ENCODE measurements at places on chromosomes 2 and 18.

GRCh38 chr2:197707316-197708213 lies 2.4 kb downstream of the MARS2 start:
- peak; percentile 20 for DNase-seq

DNA sequence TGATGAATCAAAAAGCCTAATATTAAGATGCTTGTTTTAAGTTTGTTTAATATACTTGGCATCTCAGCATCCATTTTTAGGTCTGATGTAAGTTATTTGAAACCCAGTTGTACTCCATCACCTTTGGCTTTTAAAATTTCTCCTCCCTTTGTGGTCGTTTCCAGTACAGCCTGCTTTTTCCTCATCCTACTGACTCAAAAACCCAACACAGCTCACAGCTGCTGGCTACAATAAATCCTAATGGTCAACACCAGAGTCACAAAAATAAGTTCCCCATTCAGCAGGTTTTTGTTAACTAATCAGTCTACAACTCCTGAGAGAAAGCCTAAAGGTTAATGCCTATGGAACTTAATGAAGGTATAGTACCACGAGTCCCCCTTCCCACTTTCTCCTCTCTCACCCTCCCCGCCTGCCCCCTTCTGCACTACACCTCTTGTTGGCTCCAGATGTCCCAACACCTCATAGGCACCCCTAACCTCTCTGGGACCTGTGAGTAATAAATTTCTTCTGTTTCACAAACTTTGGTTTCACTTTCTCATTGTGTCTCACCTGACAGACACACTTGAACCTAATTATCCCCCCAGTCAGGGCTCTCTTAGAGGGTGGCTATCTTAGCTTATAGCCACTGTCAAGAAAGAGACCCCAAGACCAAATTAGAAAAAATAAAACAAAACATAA lies 148.6 kb downstream of the GALNT1 start:
- DNase-seq: no peak

DNA sequence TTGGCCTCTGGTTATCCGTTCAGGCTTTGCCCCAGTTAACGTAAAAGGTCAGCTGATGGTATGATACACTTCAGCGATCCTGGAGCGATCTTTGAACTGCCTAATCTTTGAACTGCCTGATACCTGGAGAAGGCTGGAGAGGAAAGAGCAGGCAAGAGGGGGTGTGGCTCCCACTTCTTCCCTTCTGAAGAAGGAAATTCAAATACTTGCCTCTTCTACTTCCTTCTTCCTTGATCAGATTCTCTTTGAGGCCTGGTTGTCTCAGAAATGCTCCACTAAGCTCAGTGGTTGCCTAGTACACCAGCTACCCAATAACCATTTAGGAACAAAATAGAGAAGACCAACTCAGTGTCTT lies 619 bp downstream of the GALM start:
- no peak for DNase-seq

DNA sequence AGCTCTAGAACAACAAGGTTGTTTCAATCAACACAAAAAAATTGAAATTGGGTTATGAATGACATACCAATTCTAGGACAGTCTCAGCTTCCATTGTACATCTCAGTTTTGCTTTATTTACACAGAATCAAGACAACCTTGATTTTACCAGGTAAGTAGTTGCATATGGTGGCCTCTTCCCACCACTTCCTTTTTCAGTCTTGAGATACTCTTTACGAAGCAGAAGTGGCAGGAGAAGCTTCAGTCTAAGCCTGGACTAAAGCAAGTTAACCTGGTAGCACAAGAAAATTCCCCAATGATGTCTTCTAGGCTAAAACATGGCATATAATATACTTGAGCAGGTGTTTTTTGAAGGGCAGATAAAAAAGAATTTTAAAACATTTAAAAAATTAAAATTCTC lies 10.7 kb upstream of the FAM136A start:
- no peak for DNase-seq

- DNase-seq: no peak
Measured at GRCh38 chr2:46696966-46697829, 217.8 kb downstream of the TMEM247 start.

GRCh38 chr18:47284721-47285395 lies 33.4 kb upstream of the SKOR2 start:
- no peak for DNase-seq

GRCh38 chr2:150127346-150127990 lies 360.0 kb downstream of the RND3 start:
- no peak for DNase-seq

DNA sequence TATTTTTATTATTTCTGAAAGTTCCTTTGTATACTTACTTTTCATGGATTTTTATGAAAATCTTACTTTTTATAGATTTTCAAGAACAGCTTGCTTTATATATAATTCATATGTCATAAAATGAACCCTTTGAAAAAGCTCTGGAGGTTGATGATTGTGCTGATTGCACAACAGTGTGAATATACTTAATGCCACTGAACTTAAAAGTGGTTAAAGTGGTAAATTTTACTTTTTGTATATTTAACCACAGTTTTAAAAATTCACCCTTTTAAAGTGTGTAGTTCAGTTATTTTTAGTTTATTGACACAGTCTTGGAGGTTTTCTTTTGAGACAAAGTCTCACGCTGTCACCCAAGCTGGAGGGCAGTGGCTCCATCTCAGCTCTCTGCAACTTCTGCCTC lies 8.4 kb downstream of the SANBR start:
- DNase-seq: no peak

GRCh38 chr2:230668184-230668938 lies 44.3 kb upstream of the CAB39 start:
- no peak for DNase-seq

DNA sequence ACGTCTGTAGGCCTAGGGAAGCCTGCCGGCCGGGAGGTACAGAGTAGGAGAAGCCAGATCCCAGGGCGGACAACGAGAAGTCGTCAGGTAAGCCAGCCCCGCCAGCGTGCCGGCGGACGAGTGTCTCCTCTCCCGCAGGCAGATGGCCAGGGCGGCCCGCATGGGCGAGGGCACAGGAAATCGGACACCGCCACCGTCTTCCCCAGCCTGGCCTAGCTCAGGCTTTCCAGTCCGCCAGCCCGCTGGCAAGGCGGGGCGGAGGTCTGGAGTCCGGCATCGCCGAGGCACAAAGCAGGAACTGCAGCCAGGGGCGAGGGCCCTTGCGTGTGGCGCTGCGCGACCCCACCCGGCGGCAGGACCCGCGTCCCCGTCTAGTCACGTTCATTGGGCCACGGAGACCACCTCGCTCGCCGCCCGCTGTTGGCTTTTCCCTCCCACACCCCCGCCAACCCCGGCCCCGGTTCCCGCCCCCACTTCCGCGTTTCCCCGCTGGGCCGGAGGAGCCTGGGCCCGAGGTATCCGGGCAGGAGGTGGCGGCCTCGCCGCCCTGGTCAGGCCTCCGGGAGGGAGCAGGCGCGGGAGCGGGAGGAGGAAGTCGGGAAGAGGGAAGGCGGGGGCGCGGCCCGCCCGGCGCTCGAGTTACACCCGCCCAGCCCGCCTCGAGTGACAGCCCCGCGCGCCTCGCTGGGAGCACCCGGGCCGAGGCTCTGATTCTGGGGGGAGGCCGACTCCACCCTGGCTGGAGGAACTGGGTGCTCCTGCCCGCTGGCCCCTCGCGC lies at the start of gene GPD2:
TSS of gene GPD2 (plus strand) at position 662 of the 779 bp plus-strand sequence. CDS start 39,727 bp downstream, outside the sequence.
- peak; percentile 66 for DNase-seq

DNA sequence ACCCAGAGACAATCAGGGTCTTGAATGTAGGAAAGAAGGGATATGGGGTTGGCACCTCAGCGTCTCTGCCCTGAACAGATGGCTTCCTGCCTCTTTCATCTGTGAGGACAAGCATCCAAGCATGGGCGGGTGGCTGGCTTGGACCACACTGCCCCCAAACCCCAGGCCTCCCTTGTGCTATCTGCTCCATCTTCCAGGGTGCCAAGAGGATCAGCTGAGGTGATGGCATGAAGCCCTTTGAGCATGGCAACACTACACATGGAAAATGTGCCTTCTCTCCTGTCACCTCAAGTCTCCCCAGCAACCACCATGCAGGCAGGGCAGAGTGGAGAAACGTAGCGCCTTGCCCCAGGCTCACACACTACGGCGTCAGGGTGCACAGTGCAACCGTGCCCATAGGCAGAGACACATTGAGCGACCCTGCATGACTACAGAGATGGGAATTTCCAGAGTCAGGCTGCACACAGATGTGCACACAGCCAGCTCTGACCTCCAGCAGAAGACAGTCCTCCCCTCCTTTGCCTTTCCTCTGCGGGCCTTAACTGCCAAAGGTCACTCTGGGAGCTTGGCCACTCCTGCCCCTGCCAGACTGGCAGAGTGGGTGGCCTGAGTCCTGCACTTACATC lies 1.5 kb downstream of the KCNIP3 start:
- no peak for DNase-seq

DNA sequence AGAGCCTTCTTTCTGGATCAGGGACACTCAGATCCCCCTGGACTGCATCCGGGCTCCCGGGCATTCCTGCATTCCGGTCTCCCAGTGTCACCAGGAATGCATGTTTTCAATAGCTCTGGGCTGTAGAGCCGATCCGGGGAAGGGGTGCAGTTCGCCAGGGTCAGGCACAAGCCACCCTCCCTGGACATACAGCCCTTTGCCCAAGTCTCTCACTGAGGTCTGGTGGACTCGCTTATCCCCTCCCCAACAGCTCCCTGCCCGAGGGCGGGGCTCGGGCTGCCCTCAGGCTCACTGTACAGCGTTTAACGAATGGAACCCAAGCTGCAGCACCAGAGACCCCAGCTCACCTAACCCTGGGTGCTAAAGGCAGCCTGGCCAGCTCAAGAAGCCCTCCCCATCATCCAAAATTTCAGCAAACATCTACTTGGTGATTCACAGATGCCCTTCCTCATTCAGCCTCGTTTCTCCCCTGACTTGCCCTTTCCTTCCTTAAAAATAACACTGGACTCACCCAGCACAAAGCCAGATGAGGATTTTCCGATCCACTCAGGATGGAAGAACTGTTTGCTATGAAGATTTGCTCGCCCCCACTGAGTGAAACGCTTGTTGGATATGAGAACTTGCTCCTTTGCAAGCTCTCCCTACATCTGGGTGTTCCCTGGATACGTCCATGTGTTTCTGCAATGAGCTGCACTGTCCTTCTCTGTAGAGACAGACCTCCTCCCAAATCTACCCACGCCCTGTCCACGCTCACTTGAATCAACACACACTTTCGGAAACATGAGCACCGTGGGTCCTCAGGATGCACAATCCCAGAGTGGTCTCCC lies 58.1 kb downstream of the PXDN start:
- DNase-seq: no peak

DNA sequence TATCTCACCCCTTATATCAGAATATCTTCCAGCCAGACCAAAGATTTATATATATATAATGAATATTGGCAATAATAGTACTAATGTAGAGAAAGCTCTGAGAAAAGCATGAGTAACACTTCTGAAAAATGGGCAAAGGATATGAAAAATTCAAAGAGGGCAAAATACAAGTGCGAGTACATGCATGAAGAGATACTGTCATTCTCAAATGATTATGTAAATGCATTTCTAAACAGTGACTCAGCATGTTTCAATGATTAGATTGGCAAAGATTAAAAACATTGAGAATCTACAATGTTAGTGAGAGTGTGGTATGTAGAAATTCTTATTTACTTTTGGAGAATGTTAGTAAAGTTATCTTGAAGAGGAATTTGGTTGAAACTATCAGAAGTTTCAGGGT lies 118.3 kb upstream of the NEDD4L start:
- DNase-seq: no peak

DNA sequence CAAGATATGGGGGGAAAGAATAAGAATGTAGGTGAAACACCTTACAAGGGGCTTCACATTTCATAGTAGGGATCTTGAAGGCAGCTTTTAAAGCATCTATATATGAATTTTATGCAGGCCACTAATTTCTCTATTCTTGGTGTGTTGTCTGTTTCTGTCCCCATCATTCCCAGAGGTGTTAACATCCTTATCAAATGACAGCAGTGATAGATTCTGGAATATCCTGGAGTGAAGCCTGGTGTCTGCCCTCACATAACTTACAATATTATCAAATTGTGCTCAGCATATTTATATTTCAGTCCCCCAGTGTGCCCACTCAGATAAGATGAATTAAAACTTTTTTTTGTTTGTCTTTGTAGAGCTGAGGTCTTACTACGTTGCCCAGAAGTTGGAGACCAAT lies 486.2 kb downstream of the EPHA4 start:
- no peak for DNase-seq
